Esophagus squamous epithelium (tissue), 5 donors: ENCODE measurements at places on chromosomes 13 and 19.

DNA sequence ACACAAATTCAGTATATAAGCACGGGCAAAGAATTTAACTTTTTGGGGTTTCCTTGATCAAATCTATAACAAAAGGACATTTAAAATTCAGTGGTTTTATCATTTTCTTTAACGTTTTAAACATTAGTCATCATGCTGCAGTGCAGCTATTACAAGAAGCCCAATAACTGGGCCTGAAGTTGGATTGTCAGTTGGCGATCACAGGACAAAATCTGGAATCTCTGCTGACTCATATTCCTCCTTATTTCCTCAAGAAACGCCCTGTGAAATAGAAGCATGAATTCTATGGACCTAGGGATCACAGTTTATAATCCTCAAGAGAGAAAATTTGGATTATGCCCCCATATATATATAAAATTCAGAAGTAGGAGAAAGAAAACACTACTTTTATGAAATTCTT lies 971.6 kb upstream of the MIR17HG start:
- no peak overlapping the region for H3K27ac ChIP-seq
- no peaks in the 10 kb centered on the region for H3K36me3 ChIP-seq
- no peak overlapping the region for H3K4me3 ChIP-seq
- no peaks in the 10 kb centered on the region for H3K4me1 ChIP-seq
- no peaks in the 10 kb centered on the region for H3K27me3 ChIP-seq

DNA sequence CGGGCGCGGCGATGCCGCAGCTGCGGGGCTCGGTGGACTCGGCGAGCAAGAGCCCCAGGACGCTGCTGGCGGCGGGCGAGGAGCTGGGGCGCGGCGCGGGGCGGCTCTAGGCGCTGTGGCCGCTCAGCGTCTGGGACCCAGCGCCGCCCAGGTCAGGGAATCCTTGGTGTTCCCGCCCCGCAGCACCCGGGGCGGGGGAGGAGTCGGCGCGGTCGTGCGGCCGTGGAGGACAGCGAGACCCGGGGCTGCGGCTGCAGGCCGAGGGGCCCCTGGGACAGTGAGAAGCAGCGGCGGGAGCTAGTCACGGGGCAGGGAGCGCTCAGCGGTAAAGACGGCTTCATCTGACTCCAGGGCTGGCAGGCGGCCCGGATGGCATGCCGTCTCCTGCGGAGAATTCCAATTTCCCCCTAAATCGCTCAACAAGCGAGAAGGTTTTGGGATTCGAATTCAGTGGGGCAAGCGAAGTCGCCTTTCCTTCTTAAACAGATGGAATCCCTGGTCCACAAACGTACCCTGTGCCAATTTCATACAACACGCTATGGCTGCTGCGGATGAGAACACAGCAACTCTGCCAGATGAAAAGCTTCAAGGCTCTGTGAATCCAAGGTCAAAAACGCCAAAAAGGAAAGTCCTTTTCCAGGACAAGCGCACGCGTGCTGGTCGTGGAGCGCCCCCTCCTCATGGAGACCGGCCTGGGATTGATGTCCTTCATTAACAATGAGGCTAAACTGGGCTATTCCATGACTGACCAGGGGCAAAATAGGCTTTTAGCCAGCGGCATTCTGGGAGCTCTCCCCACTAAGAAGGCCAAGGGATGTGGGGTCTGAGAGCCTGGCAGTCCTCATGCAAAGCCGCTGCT lies 4.2 kb upstream of the ZSCAN4 start:
- H3K4me1 ChIP-seq, result peaks cover 23% of the 10 kb centered on the region
- H3K4me3 ChIP-seq, result peak overlapping the region; percentile 77
- no peaks in the 10 kb centered on the region for H3K36me3 ChIP-seq
- DNase-seq, result no peak

GRCh38 chr13:19767966-19768365 lies 14.8 kb downstream of the PSPC1 start:
- no peak overlapping the region for H3K4me3 ChIP-seq
- no peaks in the 10 kb centered on the region for H3K27me3 ChIP-seq
- H3K36me3 ChIP-seq, result peaks cover 87% of the 10 kb centered on the region
- no peak for DNase-seq
- no peaks in the 10 kb centered on the region for H3K4me1 ChIP-seq

DNA sequence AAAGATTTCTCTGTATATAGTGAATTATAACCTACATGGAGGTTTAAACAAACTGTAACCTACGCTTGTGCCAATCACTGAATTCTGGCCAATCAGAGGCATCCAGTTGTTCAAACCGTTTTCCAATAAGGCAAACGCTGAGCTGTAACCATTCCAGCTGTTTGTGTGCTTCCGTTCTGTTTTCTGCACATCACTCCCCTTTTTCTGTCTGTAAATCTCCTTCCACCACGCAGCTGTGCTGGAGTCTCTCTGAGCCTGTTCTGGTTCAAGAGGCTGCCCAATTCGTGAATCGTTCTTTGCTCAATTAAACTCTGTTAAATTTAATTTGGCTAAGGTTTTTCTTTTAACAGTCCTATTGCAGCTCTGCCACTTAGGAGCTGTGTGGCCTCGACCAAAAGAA lies 552.5 kb downstream of the FGF9 start:
- H3K27me3 ChIP-seq, result no peaks in the 10 kb centered on the region
- no peaks in the 10 kb centered on the region for H3K4me1 ChIP-seq
- DNase-seq, result no peak
- no peak overlapping the region for H3K4me3 ChIP-seq
- H3K27ac ChIP-seq, result no peak overlapping the region
- no peaks in the 10 kb centered on the region for H3K36me3 ChIP-seq
